ENCODE measurements at places on chromosomes 3 and 15.
A peak's percentile ranks its signal among the peaks of the same experiment; 100 is the strongest.

GRCh38 chr3:79002465-79003372 is 765.1 kb downstream of the ROBO1 start:
- DNase-seq: no peak

DNA sequence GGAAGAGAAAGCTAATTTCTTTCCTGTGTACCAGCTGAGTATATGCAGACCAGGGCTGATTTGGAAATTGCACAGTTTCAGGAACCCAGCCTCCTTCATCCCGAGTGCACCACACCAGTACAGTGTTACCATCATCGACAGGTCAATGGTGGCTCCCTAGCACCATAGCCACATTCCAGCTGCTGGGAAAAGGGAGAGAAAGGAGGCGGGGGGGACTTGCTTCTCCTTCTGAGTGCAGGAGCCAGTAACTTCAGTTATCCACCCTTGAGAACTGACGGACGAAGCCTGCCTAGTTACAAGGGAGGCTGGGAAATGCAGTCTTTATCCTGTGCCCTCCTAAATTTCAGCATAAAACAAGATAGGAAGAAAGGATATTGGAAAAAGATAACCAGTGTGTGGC is 129.7 kb upstream of the PRICKLE2 start:
- no peak for DNase-seq

GRCh38 chr15:79595995-79596622 is 164.0 kb downstream of the MINAR1 start:
- DNase-seq: peak; percentile 59

- no peak for DNase-seq
Observed at GRCh38 chr3:44932986-44933944, 42.7 kb downstream of the ZDHHC3 start.

GRCh38 chr3:45988362-45988761 is 7.3 kb downstream of the FYCO1 start:
- no peak for DNase-seq

GRCh38 chr15:63244399-63244798 is 33.0 kb upstream of the APH1B start:
- DNase-seq: no peak

- DNase-seq: no peak
Observed at GRCh38 chr3:128128251-128128650, 4.6 kb upstream of the RUVBL1 start.

- no peak for DNase-seq
Observed at GRCh38 chr3:97899331-97899730, 72.9 kb downstream of the RIOX2 start.

- no peak for DNase-seq
Observed at GRCh38 chr3:45980819-45981218, 14.8 kb downstream of the FYCO1 start.

- DNase-seq: no peak
Observed at GRCh38 chr15:65249641-65250040, 37.0 kb downstream of the PARP16 start.

- no peak for DNase-seq
Observed at GRCh38 chr3:34842706-34843480, 796.4 kb upstream of the ARPP21 start.

GRCh38 chr3:36813305-36813704 is 49.0 kb upstream of the DCLK3 start:
- no peak for DNase-seq

DNA sequence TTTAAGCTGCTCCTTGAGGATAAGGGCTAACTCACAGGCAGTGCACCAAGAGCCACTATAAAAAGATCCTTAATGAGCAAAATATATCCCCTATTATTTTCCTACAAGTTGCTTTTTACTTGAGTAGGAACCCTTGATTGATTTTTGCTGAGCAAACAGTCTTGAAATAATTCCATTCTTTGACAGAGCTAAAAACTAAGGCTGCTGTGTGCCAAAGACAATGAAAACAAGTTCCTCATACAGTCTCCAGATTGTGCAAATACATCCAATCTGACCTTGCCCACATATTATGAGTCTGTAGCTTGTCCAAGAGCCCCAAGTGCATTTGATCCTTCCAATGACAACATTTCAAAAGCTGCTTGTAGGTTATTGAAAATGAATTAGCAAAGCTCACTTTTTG is 15.0 kb downstream of the PRKAR2A start:
- no peak for DNase-seq

DNA sequence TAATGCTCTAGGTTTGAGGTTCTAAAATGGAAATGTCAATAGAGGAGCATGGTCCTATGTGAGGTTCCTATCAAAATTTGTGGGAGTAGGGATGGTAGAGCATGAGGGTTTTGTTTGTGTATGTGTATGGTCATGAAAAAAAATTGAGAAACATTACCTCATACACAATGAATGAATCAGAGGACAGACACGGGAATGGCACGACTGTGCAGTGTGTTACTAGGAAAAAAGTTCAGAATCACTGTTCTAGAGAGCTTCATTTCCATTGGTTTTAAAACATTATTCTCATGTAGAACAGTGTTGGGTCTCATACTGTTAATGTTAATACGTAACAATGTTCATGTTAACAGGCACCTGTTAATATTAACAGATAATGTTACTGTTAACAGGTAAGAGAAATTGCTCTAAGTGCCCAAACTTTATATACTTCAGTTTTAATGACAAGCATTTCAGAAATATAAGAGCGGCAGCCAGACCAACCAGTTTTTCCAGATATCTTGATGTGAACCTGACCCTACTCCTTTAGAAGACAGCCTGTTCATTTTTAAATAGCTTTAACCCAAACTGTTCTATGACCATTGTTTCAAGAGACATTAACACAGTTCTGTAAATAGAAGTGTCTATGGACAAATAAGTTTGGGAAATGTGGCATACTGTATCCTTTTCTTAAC is 48.0 kb downstream of the SLC15A2 start:
- peak; percentile 9 for DNase-seq

GRCh38 chr3:143529018-143529478 is 319.2 kb downstream of the SLC9A9 start:
- no peak for DNase-seq

Measured in DMS153 (cell line).